ENCODE measurements at places on chromosomes 13 and 19.
A peak's percentile ranks its signal among the peaks of the same experiment; 100 is the strongest.

DNA sequence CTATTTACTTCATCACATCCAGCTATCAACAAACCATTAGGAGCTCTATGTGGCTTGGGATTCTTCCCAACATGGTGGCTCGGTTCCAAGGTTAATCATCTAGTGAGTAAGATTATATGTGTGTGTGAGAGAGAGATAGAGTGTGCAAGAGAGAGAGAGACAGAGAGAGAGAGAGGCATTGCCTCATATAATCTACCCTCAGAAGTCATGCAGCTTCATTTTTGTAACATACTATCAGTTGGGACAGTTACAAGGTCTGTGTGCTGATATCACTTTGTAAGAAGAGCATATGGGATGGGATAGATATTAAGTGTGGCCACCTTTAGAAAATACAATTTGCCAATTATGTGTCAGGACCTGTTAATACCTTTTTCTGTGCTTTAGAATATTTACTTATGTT, 104.1 kb downstream of the NDFIP2 start:
- no peak for DNase-seq

- DNase-seq = no peak
These were observed 227.5 kb downstream of the DCT start for GRCh38 chr13:94251831-94252608.

DNA sequence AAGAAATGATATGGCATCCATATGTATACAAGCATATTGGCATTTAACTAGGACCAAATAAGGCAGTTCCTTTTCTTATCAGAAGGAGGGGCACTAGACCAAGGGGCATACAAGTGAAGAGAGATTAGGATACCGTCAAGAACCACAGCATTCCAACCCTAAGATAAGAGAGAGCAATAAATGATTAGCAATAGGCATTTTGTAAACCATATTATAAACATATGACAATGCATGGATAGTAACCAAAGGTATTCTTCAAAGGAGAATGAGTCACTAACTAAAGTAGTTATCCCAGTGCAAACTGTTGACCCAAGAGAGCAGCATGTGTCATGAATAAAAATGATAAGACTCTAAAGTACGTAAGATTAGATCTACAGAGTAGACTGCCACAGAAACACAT, 500.9 kb upstream of the HTR2A start:
- DNase-seq = no peak

DNA sequence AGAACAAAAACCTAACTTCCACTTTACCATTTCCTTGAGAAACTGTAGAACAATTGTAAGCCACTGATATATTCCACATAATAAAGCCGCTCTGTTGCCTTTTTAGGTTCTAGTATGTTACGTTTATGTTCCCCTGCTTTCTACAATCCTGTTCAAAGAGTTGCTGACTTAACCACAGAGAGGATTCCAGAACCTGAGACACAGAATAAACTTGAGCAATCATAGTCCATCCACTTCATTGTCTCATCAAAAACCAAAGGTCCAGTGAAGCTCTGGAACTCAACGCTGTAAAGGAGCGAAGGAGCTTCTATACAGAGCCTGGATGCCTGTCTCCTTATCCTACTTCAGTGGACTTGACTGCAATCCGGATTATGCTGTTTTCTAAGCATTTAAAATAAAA, 4.6 kb downstream of the STARD13 start:
- DNase-seq = no peak

GRCh38 chr13:98180092-98180491, 3.0 kb upstream of the RNF113B start:
- DNase-seq = no peak

- no peak for DNase-seq
These were observed 98.4 kb downstream of the ANKRD10 start for GRCh38 chr13:110816500-110816899.

DNA sequence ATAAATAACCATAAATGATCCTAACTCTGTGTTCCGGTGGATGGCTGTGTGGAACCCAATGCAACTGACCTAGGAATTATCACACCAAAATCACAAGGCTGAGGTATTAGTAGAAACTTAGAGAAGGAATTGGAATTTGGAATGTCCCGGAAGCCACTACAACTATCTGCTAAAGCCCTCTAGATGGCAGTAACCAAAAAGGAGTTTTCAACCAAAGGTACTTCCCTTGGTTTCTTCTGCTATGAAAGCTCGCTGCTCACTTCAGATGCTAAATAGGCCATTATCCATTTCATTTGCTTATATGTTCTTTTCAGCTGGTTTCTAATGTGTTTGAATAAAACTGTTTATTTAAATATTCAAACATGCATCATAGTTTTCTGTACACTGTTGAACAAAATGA, 1589.1 kb upstream of the SPRY2 start:
- peak; percentile 18 for DNase-seq

- DNase-seq = no peak
These were observed 524 bp downstream of the RUBCNL start for GRCh38 chr13:46386392-46387063.

GRCh38 chr13:109205315-109205714, 575.9 kb downstream of the MYO16 start:
- DNase-seq = no peak

- DNase-seq = no peak
These were observed 540.6 kb upstream of the MIR17HG start for GRCh38 chr13:90806892-90807291.

DNA sequence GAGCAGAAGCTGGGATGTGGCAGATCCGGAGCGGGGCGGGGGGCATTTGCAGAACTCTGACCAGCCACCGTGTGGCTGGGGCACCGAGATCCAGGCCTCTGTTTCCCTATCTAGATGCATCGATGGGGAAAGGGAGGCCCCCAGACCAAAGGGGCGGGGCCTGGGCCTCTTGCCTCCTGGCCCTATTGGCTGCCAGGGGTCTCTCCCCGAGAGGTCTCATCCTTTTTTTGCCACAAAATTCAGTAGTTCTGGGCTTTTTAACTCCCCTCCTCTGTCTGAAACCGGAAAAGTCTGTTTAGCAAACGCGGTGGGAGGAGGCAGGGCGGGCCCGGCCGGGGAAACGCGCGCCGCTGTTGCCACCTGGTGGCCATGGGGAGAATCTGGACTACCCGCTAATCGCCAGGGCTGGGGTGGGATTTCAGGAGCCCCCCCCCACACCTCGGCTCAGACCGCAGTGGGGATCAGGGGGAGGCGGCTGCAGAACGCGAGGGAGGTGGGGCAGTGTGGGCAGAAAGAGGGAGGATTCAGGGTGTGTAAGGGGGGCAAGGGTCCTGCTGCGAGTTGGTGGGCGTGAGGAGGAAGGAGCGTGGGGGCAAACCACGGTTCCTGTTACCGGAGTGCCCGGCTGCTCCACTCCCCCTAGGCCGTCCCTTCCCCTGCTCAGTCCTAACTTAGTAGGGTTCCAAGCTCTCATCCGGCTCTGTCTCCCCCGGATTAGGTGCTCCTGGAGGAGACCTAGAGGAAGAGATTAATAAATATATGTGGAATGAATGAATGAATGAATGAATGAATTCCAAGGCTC, 28.3 kb downstream of the IL12RB1 start:
- peak; percentile 78 for DNase-seq

DNA sequence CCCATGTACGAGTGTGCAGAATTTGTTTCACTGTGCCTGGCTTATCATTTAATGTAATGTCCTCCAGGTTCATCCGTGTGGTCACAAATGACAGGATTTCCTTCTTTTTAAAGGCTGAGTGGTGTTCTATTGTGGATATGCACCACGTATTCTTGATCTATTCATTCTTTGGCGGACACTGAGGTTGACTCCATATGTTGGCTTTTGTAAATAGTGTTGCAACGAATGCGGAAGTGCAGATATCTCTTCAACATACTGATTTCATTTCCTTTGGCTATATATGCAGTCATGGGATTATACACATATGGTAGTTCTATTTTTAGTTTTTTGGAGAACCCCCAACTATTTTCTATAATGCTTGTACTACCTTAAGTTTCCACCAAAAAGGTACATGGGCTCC, 13.0 kb downstream of the OR7A5 start:
- no peak for DNase-seq

GRCh38 chr13:28865951-28866350, 45.8 kb downstream of the MTUS2 start:
- no peak for DNase-seq

- DNase-seq = no peak
These were observed 14.3 kb upstream of the DHRS12 start for GRCh38 chr13:51818276-51818675.
